ENCODE measurements at places on chromosomes 7 and 10.

DNA sequence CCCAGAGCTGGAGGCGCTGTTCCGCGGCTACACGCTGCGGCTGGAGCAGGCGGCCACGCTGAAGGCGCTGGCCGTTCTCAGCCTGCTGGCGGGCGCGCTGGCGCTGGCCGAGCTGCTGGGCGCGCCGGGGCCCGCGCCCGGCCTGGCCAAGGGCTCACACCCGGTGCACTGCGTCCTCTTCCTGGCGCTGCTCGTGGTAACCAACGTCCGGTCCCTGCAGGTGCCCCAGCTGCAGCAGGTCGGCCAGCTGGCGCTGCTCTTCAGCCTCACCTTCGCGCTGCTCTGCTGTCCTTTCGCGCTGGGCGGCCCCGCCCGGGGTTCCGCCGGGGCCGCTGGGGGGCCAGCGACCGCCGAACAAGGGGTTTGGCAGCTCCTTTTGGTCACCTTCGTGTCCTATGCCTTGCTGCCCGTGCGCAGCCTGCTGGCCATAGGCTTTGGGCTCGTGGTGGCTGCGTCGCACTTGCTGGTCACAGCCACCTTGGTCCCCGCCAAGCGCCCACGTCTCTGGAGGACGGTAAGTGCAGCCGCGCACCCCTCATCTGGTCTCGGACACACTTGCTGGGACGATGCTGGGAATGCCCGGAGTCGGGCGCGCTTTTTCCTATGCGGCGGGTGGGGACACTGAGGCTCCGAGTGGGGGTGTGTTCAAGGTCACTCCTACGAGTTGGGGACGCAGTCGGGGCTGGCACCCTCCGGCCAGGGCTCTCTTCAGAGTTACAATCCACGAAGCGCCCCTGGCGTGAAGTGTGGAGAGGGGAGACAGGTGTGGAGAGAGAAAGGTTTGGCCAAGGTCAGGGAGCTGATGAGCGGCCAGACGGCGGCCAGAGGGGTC, 717 bp downstream of the ADCY1 start:
- DNase-seq: no peak

DNA sequence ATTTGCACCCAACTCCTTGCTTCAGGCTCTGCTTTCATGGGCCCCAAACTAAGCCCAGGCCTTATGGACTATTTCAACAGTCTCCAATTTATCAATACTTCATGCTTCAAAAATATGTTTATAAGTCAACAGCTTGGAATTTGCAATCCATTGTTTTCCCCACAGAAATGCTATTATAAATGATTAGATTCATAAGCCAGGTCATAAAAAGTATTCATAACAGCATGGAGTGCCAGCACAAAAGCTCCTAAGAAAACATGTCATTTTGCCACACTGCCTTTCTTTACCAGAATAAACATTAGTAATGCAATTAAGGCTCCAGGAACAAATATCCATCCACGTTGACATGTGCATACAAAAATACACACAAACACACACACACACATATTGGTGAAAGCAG, 30.1 kb downstream of the OSBPL3 start:
- no peak for DNase-seq

- DNase-seq: no peak
These were observed at the start of gene FAM241B for GRCh38 chr10:69629897-69630650. Gene FAM241B, plus strand, starts transcription at chr10:69630247. Its CDS starts 1,497 bp downstream, at chr10:69631744.

- DNase-seq: no peak
These were observed 66.0 kb upstream of the TNS3 start for GRCh38 chr7:47647918-47648250.

DNA sequence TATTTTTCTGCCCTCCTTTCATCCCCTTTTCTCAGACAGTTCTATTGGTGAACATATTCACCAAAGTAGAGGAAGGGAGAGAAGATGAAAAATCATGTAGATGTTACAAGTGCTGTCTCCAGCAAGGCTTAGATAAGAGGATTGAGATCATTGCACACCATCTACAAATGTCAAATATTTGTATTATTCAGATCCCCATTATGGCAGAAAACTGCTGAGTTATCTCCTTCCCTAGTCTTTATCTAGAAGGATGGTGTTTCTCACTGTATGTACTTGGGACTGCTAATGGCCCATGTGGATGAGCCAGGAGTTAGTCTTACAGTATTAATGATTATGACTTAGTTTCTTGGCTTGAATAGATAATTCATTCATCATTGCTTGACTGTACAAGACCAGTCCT, 147.2 kb upstream of the EEPD1 start:
- no peak for DNase-seq

GRCh38 chr7:77395626-77396025, 20.5 kb downstream of the GSAP start:
- no peak for DNase-seq

GRCh38 chr10:67665491-67665890, 30.5 kb downstream of the CTNNA3 start:
- DNase-seq: no peak

GRCh38 chr7:133698127-133698526, 429.0 kb upstream of the LRGUK start:
- DNase-seq: no peak

DNA sequence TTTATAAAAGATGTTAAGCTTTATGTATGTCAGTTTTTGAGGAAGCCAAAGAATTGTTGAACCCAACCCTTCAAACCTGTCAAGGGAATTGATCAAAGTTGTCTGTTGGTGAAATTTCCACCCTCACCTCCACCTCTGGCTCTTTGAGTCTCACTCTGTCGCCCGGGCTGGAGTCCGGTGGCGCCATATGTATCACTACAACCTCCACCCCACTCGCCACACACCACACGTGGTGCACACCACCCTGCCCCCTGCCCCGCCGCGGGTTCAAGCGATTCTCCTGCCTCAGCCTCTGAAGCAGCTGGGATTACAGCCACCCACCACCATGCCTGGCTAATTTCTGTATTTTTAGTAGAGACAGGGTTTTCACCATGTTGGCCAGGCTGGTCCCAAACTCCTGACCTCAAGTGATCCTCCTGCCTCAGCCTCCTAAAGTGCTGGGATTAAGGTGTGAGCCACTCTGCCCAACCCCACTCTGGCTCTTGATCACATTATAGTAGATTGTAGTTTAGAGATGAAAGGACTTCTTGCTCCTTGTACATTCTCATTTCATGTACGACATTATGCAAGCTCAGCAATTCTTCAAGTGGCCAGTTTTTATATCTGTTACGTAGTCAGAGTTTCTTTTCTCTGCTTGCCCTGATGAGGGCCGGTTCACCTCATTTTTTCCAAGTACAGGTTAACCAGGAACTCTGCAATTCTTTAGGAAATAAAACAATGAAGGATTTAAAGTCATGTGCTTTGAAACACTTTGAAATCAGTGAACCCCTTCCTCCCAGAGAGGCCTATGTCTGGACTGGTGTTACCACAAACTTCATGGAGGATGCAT, 7.0 kb downstream of the BAMBI start:
- DNase-seq: no peak

DNA sequence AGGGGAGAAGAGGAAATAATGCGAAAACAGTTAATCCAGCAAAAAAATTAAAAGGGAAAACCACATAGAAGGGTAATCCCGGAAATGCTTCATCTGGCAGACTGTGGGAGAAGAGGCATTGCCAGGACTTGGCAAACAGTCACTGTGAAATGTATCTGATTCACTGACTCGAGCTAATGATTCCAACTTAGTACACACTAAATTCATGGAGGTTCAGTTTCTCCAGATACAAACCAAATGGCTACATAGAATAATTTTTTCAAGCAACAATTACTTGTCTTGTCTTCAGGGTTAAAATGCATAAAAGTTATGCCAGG, 36.4 kb downstream of the GDI2 start:
- no peak for DNase-seq

DNA sequence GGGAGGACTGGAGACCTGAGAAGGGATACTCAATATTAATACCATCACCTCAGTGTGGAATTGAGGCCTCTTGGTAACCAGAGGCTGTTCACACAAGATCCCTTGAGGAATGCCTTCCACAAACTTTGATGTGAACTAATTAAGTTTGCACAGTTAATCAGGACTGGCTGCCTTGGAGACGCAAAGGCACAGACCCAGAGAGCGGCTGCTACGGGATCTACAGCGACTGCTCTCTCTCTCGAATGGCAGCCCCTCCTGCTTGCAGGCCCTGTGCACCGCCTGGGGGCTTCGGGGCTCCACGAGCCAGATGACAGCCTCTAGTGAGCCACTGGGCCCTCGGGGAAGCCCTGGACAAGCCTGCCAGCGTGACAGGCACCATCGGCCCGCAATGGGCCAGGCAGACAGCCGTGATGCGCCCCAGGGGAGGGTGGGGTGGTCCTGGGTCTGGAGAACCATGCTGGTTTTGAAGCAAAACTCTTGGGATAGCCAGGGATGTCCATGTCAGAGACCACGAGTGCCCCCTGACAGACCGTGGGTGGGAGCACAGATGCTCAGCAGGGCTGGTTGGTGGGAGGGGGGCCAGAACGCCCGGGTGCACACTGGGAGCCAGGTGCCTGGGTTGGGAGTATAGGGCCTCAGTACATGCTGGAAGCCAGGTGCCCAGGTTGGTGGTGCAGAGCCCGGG, 195.6 kb downstream of the ELFN1 start:
- no peak for DNase-seq

DNA sequence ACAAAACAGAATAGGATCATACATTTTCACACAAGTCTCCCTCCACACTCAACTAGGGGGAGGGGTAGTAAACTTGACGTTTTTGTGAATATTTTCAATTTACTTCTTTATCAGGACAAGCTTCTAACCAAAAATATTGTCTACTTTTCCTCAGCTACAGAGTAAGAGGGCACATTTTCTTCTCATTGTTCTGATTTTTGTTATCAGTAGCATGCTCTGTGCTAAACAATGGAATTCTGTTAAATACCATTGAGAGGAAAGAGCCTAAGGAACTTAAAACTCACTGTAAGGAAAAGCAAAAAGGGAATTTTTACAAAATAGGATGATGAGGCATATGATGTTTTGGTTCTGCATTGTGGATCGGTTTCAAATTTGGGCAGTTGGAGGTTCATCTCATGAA, 41.2 kb downstream of the ANLN start:
- no peak for DNase-seq

DNA sequence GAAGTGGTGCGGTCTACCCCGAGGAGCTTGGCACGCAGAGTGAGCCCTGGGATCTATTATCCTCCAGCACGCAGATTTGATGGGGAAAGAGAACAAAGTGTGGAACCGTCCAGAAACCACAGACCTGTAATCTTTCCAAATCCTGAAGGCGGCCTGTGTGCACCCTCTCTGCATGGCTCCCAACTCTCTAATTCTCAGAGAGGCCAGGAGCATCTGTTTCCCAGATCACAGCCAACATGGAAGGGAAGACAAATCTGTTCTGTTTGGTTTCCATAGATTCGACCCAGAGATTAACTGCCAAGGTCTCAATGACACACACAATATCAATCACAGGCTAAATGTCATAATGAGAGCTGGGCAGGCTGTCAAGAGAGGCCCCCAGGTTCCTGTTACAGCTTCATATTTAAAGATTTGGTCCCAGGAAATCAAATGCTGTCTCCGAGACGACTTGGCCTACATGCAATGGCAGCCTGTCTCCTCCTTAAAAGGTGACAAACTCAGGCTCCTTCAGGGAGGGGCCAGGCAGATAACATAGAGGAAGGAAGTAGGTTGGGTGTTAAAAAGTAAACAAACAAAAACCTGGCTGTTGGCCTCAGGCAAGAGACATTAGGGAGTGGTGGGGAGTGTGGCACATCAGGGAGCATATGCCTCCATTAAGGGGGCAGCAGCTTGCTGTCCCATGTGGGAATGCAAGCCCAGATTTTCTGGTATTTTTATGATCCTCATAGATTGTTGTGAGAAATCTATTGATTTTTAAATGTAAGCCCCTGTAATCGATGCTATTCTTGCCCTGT, 48.8 kb upstream of the SAMD8 start:
- no peak for DNase-seq

Measured in thoracic aorta (tissue), 2 donors.